ENCODE measurements at places on chromosomes 1 and 21. TPM values are rescaled to one million over a fixed set of nuclear protein-coding genes. Genes with fewer than 3 reads are reported as not detected.
A peak's percentile ranks its signal among the peaks of the same experiment; 100 is the strongest.

The FAM131C gene
- not detected for total RNA-seq

The ANXA9 gene
- total RNA-seq = 0.15 TPM

The SLC37A1 gene
- total RNA-seq = 21.0 TPM

The UBXN10 gene
- total RNA-seq = 0.81 TPM

DNA sequence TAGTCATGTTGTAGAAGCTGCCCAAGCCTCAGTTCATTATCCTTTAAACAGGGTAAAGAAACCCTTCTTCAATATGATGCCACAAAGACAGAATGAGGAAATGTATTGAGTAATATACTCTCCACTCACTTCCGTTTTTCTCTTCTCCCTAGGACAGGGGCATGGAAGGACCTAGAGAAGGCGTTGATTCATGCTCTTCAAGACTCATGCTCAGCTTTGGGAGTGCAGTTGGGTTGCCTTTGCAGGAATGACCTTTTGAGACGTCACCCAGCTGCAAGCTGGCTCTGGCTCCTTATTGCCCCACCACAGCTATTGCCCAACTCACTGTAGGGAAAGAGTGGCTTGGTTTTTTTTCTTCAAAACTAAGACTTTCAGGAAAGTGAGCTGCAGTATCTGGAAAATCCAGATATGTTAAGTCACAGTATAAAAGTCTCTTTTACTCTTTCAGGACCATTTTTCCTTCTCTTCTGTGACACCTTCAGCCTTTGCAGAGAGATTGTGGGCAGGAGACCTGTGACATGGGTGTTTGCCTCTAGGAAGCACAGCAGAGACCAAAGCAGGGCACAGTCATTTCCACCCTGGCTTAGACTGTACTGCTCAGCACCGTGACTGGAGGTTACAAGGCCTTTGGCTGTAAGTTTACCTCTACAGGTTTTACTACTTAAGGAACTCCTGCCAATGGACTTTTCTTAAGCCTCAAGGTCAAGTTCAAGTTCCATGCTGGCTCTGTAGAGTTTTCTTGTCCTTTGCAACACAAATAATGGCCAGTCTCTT lies 39.5 kb downstream of the XCL2 start:
- H3K36me3 ChIP-seq = no peaks in the 10 kb centered on the region
- DNase-seq = no peak
- no peaks in the 10 kb centered on the region for H3K27me3 ChIP-seq
- H3K27ac ChIP-seq = no peak overlapping the region

GRCh38 chr1:156050376-156050775 lies 3.2 kb downstream of the UBQLN4 start:
- H3K27ac ChIP-seq = no peak overlapping the region
- no peaks in the 10 kb centered on the region for H3K27me3 ChIP-seq
- peaks cover 7% of the 10 kb centered on the region for H3K36me3 ChIP-seq
- DNase-seq = no peak
- H3K4me3 ChIP-seq = no peak overlapping the region

DNA sequence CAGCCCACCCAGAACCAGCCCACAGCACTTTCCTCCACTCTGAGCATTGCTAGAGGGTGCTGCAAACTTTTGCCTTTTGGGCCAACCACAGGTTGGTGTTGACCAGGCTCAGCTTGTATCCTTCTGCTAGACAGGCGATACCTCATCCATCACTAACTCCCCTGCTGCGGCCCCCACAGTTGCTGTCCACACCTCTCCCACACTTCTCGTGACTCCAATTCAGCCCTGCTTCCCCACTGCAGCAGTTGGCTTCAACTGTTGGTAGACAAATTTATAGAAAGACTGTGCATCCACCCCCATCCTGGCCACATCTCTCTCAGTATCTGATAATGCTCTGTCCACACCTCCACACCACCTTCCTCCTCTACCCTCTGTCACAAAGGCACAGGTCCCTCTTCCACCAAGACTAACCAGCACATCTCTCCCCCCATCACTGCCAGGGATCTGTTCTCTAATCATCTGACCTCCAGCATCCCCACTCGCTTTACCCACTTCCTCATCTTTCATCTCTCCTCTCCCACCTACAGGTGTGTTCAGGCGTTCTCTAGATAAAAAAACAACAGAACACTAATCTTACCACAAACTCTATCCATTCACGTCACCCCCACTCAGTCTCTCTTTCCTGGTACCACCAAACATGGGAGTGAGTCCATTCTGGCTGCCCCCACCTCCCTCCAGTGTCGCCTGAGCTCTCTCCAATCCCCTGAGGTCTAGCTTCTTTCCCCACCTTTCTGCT lies 15.8 kb upstream of the SLC25A44 start:
- H3K27ac ChIP-seq = peak overlapping the region; percentile 66
- peaks cover 13% of the 10 kb centered on the region for H3K4me1 ChIP-seq
- H3K36me3 ChIP-seq = peaks cover 7% of the 10 kb centered on the region
- no peak overlapping the region for H3K4me3 ChIP-seq
- DNase-seq = no peak

GRCh38 chr1:19361611-19362147 lies 49.6 kb downstream of the SLC66A1 start:
- H3K36me3 ChIP-seq = peaks cover 3% of the 10 kb centered on the region
- peaks cover 24% of the 10 kb centered on the region for H3K4me1 ChIP-seq
- no peak overlapping the region for H3K4me3 ChIP-seq

DNA sequence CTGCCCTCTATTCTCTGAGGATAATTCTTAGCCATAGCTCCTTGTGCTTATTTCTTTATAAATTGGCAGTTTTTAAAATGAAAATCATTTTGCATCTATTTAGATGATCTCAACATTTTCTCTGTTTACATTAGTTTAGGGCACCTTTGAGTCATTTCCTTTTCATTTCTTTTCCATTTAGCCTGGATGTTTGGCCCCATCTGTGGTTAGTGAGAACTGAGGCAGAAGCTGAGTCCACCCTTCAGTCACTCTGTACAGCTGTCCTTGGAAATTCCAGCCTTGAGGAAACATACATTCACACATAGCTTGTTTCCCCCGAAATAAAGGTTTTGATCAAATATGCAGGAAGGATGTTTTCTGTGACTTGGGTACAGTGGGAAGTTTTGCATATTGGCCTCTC lies 123.7 kb downstream of the NTNG1 start:
- no peaks in the 10 kb centered on the region for H3K4me1 ChIP-seq
- no peak overlapping the region for H3K27ac ChIP-seq
- no peaks in the 10 kb centered on the region for H3K27me3 ChIP-seq
- DNase-seq = no peak
- H3K36me3 ChIP-seq = no peaks in the 10 kb centered on the region

GRCh38 chr1:158104891-158105290 lies 75.8 kb upstream of the CD1D start:
- H3K27ac ChIP-seq = no peak overlapping the region
- peaks cover 56% of the 10 kb centered on the region for H3K27me3 ChIP-seq
- no peak for DNase-seq
- no peak overlapping the region for H3K4me3 ChIP-seq
- H3K4me1 ChIP-seq = peaks cover 5% of the 10 kb centered on the region

GRCh38 chr1:156499194-156499841 lies 1.3 kb downstream of the MEF2D start:
- no peaks in the 10 kb centered on the region for H3K27me3 ChIP-seq
- DNase-seq = no peak
- peak overlapping the region; percentile 92 for H3K4me3 ChIP-seq
- H3K4me1 ChIP-seq = peaks cover 64% of the 10 kb centered on the region
- H3K36me3 ChIP-seq = peaks cover 7% of the 10 kb centered on the region
- peak overlapping the region; percentile 99 for H3K27ac ChIP-seq

DNA sequence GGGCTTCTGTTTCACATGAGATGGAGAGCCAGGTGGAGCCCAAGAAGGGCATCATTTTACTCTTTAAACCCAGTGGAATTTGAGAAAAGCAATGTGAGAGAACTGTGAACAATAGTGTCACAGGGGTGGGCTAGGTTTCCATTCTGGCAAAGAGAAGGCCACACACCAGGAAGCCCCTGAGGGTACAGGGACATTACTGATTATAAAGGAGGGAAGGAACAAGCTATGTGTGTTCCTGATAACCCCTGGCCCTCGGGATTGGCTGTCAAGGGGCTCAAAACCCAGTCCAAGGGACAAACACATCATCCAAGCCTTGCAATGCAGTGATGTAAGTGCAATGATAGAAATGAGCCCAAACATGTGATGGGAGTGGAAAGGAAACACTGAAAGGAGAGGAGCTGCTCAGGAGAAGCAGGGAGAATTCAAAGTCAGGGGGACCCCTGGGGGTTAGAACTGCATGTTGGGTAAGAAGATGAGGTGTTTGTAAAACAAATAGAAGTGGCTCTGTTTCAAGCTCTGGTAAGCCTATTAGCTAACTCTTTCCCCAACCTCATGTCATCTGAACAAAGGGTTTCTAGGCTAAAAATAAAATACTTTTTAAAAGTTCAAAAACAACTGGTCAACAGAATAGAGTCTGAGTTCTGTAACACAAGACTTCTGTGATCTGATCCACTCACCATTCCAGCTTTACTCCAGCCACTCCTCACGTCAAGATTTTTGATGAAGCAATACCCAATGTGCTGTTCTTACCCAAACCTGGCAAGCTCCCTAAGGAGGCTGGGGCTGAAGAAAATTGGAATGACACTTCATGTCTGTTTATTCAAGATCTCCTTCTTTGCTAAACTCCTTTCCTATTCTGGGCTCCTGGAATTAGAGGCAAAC lies 51.1 kb upstream of the IL12RB2 start:
- no peaks in the 10 kb centered on the region for H3K36me3 ChIP-seq
- peaks cover 3% of the 10 kb centered on the region for H3K4me1 ChIP-seq
- H3K27ac ChIP-seq = peak overlapping the region; percentile 3
- H3K27me3 ChIP-seq = no peaks in the 10 kb centered on the region
- DNase-seq = no peak

GRCh38 chr1:2819831-2820730 lies 18.6 kb upstream of the TTC34 start:
- DNase-seq = no peak
- H3K4me1 ChIP-seq = peaks cover 6% of the 10 kb centered on the region
- no peak overlapping the region for H3K27ac ChIP-seq
- H3K27me3 ChIP-seq = peaks cover 36% of the 10 kb centered on the region

GRCh38 chr1:1613509-1614082 lies 1.7 kb upstream of the MIB2 start:
- no peaks in the 10 kb centered on the region for H3K27me3 ChIP-seq
- H3K36me3 ChIP-seq = no peaks in the 10 kb centered on the region
- peak overlapping the region; percentile 100 for H3K27ac ChIP-seq
- peak overlapping the region; percentile 98 for H3K4me3 ChIP-seq
- peaks cover 25% of the 10 kb centered on the region for H3K4me1 ChIP-seq
- no peak for DNase-seq

GRCh38 chr1:12383786-12384185 lies 154.0 kb downstream of the VPS13D start:
- H3K27ac ChIP-seq = peak overlapping the region; percentile 91
- H3K36me3 ChIP-seq = peaks cover 12% of the 10 kb centered on the region
- H3K4me3 ChIP-seq = peak overlapping the region; percentile 15
- no peak for DNase-seq

- no peaks in the 10 kb centered on the region for H3K27me3 ChIP-seq
- H3K36me3 ChIP-seq = peaks cover 6% of the 10 kb centered on the region
- peak overlapping the region; percentile 86 for H3K4me3 ChIP-seq
- H3K27ac ChIP-seq = peak overlapping the region; percentile 100
- peaks cover 37% of the 10 kb centered on the region for H3K4me1 ChIP-seq
- DNase-seq = no peak
Measured at GRCh38 chr1:160260406-160261382, 1.7 kb downstream of the DCAF8 start.

DNA sequence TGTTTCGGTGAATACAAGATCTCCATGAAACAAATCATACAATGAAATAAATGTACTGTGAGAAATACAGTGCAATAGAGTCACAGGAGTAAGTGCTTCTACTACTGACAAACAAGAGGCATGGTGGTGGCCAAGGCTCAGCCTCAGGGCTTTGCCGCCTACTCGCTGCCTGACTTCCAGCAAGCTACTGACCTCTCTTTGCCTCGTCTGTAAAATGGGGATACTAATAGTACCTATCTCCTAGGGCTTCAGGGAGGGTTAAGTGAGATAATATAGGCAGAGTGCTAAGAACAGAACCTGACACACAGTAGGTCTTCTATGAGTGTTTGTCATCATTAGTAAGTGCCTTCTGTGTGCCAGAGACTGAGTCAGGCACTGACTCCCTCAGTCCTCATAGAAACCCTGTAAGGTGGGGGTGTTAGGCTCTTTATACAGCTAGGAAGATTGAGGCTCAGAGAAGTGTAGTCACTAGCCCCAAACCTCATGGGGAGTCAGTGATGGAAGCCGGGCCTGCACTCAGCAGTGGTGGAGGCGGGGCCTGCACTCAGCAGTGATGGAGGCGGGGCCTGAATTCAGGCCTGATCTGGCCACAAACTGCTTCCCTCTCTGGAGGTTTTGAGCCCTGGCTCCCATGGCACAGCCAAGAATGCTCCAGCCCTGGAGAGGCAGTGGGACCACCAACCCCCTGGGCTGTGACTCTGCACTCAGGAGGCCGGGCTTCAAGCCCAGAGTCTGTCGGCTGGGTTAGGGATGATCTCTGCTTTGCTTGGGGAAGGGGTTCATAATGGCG lies 6.8 kb downstream of the BSND start:
- no peak for DNase-seq
- H3K4me1 ChIP-seq = no peaks in the 10 kb centered on the region
- H3K36me3 ChIP-seq = peaks cover 5% of the 10 kb centered on the region
- no peak overlapping the region for H3K27ac ChIP-seq
- no peaks in the 10 kb centered on the region for H3K27me3 ChIP-seq

DNA sequence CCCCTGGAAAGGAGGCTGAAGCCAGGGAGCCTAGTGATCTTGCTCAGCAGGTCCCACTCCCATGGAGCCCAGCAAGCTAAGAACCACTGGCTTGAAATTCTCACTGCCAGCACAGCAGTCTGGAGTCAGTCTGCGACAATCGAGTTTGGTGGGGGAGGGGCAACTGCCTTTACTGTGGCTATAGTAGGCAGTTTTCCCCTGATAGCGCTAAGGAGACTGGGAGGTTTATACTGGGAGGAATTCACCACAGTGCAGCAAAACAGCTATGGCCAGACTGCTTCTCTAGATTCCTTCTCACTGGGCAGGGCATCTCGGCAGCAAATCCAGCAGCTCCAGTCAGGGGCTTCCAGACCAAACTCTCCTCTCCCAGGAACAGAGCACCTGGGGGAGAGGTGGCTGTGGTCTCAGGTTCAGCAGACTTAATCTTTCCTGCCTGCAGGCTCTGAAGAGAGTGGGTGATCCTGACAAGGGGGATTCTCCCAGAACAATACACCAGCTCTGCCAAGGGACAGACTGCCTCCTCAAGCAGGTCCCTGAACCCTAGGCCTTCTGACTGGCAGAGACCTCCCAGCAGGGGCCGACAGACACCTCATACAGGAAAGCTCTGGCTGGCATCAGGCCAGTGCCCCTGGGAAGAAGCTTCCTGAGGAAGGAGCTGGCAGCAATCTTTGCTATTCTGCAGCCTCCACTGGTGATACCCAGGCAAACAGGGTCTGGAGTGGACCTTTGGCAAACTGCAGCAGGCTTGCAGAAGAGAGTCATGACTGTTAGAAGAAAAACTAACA lies 548.5 kb upstream of the NEGR1 start:
- H3K4me3 ChIP-seq = no peak overlapping the region
- H3K4me1 ChIP-seq = no peaks in the 10 kb centered on the region
- no peaks in the 10 kb centered on the region for H3K36me3 ChIP-seq
- DNase-seq = no peak

- no peak for DNase-seq
- no peak overlapping the region for H3K27ac ChIP-seq
- H3K4me1 ChIP-seq = peaks cover 9% of the 10 kb centered on the region
Measured at GRCh38 chr1:84936116-84936810, 43.3 kb upstream of the LPAR3 start.

Data from T-helper 17 cell (primary cell).